ENCODE measurements at places on chromosomes 2 and 18.

GRCh38 chr2:194116861-194117260, 1540.2 kb upstream of the SLC39A10 start:
- DNase-seq, result no peak

DNA sequence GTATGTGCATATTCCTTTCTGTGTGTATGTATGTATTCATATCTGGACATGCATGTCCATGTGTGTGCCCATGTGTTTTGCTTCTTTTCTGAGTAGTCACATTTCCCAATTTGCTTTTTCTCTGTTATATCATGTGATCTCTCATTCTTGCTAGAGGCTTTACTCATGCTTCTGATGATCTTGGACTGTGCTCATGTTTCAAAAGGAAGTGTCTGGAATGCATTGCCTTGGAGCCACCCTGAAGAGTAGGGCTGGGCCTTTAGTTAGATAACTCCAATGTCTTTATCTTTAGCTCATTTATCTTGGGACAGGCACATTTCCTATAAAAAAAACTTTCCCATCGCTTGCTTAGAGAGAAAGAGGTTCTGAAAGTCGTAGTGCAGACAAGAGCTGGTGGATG, 859.2 kb downstream of the CNTNAP5 start:
- no peak for DNase-seq

DNA sequence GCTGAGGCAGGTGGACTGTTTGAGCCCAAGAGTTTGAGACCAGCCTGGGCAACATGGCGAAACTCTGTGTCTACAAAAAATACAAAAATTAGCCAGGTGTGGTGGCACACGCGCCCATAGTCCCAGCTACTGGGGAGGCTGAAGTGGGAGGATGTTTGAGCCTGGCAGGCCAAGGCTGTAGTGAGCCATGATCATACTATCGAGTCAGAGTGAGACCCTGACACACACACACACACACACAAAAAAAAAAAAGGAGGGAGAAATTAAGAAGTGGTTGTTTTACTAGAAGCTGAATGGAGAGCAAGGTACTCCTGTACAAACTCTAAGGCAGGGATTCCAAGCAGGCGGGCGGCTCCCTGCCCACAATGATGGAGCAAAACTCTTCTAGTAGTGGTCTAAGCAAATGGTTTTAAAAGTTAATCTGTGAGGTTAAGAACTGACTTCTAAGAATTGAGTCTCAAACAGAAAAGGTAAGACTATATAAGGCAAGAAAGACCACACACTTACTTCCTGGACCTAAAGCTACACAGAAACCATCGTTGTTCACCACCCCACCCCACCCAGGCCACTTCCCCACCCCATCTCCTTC, 2.6 kb downstream of the ANKRD44 start:
- DNase-seq, result no peak

GRCh38 chr18:22726469-22726868, 206.7 kb upstream of the RBBP8 start:
- DNase-seq, result no peak

DNA sequence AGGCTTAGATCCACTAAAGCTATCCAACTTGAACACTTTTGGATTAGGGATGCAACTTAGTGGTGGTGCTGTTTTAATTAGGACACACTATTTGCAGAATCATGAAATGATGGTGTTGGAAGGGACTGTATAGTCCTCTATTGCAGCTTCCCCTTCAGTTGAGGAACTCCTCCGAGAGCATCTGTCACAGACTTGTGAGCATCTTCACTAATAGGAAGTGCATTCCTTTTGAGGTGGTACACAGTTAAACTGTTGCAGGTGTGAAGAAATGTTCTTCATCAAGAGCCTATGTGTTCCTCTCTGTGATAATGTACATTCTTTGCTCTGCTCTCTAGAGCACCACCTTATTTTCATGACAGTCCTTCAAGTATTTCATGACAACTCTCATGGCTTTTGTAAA, 197.4 kb downstream of the CAMKMT start:
- DNase-seq, result no peak

GRCh38 chr2:186325827-186326535, 160.1 kb upstream of the ZC3H15 start:
- DNase-seq, result no peak

- DNase-seq, result no peak
These were observed 180.5 kb downstream of the AGPS start for GRCh38 chr2:177573120-177573519.

GRCh38 chr2:128552806-128553551, 234.3 kb upstream of the HS6ST1 start:
- no peak for DNase-seq

GRCh38 chr18:11322006-11322405, 172.6 kb upstream of the PIEZO2 start:
- no peak for DNase-seq

- no peak for DNase-seq
These were observed 17.1 kb upstream of the SNED1 start for GRCh38 chr2:240981280-240981679.

- no peak for DNase-seq
These were observed 307.2 kb upstream of the DLGAP1 start for GRCh38 chr18:4762330-4762729.

DNA sequence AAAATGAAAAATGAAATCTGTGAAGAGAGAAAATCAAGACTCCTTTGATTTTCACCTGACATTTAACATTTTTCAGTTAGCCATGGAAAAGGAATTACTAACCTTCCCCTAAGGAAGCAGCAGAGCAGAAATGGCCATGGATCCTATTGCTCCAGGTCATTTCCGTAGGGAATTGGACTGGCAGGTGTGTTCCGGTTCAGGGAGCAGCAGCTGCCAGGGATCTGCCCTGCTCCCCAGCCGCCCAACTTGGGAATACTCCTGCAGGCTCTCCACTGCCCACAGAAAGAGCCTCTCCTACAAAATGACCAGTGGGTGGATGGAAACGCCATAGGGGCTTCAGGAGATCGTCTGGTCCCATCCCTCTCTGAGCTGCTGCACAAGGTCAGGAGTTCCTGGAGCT, 86.0 kb upstream of the MAPK4 start:
- no peak for DNase-seq

DNA sequence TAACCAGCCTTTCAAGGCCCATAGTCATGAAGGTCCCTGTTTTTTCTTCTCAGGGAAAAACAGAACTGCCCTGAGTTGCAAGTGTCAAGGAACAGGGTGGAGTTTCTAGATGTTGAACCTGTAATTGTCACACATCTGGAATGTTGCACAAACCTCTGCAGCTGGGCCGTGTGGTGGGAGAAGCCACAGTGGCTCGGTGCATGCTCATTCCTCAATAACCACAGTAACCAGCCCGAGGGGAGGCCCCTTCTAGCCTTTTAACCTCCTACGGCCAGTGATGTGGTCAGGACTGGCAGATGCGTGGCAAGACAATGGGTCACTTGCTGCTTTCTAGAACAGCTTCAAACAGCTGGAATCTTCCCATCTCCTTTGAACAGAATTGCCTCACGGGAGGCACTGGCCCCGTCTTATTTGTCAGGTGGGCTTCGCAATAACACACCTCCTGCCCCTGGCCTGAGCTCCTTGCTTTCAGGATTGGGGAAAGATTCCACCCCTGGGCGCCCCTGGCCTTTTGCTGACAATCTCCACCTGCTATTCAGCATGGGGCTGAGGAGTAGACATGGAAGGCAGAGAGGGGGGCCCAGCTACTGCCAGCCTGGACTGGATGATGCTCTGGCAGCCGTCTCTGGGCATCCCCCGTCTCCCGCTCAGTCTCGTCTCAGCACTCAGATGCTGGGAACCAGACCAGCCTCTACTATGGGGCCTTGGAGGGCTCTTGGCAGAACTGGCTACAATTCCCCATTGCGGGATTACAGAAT, 102.9 kb downstream of the KLHL29 start:
- DNase-seq, result peak; percentile 20

- DNase-seq, result no peak
These were observed 594.9 kb upstream of the ID2 start for GRCh38 chr2:8086796-8087479.

- no peak for DNase-seq
These were observed 55.3 kb upstream of the AFF3 start for GRCh38 chr2:100197631-100198153.

- no peak for DNase-seq
These were observed 497.2 kb upstream of the ZEB2 start for GRCh38 chr2:145017149-145017548.

- DNase-seq, result no peak
These were observed 469.4 kb upstream of the SPRED2 start for GRCh38 chr2:65901756-65902155.

DNA sequence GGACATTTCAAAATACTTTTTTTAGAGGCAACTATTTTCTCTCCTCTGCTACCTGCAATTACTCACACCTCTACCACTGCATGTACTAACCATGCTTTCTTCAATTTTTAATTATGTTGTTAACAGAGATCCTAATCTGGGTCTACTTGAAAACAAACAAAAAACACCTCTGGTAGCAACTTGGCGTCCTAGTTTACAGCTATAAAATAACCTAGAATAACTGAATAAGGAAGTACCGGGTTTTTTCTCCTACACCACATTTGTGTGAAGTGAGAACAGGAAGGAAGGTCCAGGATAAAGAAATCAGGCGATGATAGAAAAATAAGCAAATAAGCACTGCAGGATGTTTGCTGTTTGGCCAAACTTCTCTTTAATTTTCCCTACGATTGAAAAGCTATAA, 633.5 kb downstream of the LRP1B start:
- DNase-seq, result no peak

DNA sequence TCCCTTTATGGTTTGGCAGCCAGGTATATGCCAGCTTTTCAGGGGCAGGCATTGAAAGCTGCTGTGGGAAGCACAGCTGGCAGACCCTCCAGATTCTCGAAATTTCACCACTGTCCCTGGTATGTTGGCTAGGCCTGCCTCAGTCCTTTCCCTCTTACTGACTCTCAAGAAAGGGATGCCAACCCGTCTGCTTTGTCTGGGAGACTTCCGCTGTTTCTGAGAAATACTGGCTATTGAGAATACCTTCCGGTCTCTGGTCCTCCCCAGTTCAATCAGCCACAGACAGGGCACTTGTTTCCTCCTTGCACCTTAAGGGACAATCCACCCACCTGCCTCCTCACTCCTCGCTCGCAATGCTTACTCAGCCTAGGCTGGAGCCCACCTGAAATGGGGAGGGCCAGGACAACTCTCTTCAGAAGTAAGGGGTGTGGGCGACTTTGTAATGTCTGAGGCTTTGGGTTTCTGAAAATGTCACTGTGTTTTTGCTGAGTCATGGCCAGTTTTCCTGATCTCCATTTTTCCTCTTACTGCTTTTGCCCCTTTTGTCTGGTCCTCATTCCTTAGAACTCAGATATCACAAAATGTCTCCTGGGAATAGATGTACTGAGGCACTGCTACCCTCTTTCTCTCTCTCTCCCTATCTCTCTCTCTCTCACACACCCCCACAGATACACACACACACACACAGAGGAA, 571.1 kb downstream of the TNS1 start:
- no peak for DNase-seq

DNA sequence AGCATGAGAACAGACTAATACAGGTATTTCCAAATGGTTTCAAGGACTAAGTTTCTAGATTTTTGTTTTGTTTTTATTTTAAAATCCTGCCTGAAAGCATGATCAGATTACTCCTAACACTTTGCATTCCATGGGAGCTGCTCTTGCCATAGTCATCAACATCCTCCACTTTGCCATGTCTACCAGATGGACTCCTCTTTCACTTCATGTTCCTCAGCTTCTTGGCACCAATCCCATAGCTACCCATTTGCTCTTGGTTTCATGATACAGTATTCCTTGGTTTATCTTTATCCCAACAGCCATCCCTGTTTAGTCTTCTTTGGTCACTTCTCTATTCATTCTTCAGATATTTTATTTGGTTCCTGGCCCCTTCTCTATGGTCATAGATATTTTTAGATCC, 154.2 kb upstream of the CCDC195 start:
- no peak for DNase-seq

DNA sequence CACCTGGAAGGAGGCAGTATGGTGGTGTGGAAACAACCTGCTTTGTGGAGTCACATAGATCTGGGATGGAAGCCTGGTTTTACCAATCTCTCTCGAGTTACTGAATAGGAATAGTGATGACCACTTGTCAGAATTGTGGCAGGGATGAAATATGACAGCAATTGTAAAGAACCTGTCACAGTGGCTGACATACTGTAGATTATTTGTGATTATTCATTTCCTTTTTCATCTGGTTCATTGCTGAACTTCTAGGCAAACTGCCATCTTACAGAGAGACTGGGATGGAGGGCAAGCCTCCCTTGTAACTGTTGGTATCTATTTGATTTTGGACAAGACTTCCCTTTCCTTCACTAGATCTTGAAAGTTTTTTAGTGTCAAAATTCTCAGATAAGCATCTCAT, 42.0 kb downstream of the FMNL2 start:
- DNase-seq, result no peak

- peak; percentile 64 for DNase-seq
These were observed 21.6 kb upstream of the GYPC start for GRCh38 chr2:126634273-126634861.

- no peak for DNase-seq
These were observed 16.7 kb upstream of the GTF2A1L start for GRCh38 chr2:48600917-48601316.

- DNase-seq, result no peak
These were observed 14.1 kb upstream of the MEX3C start for GRCh38 chr18:51211552-51211951.

GRCh38 chr2:105432044-105432399, 33.2 kb upstream of the FHL2 start:
- DNase-seq, result no peak
